Progenitor cell of endocrine pancreas (in vitro differentiated cells): ENCODE measurements at places on chromosomes 4 and X.

- no peaks in the 10 kb centered on the region for H3K27me3 ChIP-seq
- no peak overlapping the region for H3K4me3 ChIP-seq
- H3K4me1 ChIP-seq, result peaks cover 7% of the 10 kb centered on the region
- no peak overlapping the region for H3K27ac ChIP-seq
- DNase-seq, result no peak
- H3K36me3 ChIP-seq, result no peaks in the 10 kb centered on the region
Observed at GRCh38 chr4:129248621-129249020, 152.7 kb downstream of the C4orf33 start.

DNA sequence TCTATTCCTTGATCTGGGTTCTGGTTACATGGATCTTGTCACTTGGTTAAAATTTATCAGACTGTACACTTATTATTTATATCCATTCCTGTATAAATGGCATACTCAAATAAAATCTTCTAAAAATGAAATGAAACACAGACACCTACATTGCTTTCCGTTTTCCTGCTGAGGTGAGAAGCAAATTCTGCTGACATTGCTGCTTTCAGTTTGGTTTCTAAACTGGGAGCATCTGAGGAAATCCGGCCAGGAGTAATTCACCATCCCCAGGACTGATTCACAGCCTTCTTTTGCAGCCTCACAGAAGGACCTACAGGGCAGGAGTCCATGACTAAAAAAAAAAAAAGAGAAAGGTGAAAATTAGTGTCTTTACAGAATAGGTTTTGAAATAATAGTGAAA, 93.6 kb downstream of the CORIN start:
- H3K27ac ChIP-seq, result no peak overlapping the region
- no peak for DNase-seq
- H3K27me3 ChIP-seq, result no peaks in the 10 kb centered on the region

DNA sequence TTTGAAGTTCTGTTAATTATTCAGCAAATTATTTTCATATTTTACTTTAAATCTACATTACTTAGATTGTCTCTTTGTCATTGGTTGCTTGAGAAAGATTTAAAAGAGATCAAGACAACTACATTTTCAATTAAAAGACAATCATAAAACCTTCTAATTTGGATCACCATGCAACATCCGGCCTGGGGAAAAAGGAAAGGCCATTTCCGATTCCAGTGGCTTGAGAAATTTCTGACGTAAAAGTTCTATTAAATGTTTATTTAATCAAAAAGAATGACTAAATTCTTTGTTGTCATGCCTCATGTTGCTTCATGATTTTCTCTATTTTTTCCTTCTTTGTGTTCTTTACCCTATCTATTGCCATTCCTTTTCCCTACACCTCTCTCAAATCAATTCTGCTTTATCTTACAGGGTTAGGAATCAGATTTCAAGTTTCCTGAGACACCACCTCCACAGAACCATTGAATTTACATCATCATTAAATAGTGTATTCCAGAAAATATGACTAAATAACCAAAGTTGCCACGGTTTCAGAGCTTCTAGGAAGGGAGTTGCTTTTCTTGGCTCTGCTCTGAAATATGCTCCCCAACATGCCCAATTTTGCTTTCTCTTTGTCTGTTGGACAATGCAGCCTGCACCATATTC, 124.6 kb upstream of the ACSL4 start:
- H3K27me3 ChIP-seq, result no peaks in the 10 kb centered on the region
- DNase-seq, result no peak
- peaks cover 4% of the 10 kb centered on the region for H3K36me3 ChIP-seq
- H3K4me3 ChIP-seq, result no peak overlapping the region

DNA sequence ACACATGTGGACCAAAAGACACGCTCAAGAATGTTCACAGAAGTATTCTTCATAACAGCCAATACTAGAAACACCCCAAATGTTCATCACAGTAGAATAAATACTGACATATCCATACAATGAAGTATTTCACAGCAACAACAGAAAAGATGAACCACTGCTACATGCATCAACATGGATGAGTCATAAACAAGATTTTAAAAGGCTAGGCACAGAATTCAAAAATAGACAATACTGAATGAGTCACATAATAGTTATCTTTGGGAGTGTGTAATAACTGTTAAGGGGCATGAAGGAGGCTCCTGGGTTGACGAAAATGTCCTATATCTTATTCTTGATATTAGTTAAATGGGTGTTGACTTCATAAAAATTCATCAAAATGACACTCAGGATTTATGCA, 43.5 kb downstream of the CLOCK start:
- H3K4me1 ChIP-seq, result no peaks in the 10 kb centered on the region
- H3K36me3 ChIP-seq, result peaks cover 19% of the 10 kb centered on the region
- DNase-seq, result no peak
- no peak overlapping the region for H3K4me3 ChIP-seq
- H3K27ac ChIP-seq, result no peak overlapping the region

- H3K27me3 ChIP-seq, result no peaks in the 10 kb centered on the region
- no peak overlapping the region for H3K27ac ChIP-seq
- H3K36me3 ChIP-seq, result no peaks in the 10 kb centered on the region
Observed at GRCh38 chr4:123699880-123700771, 303.5 kb downstream of the SPRY1 start.

- no peak overlapping the region for H3K27ac ChIP-seq
- H3K4me1 ChIP-seq, result no peaks in the 10 kb centered on the region
- no peak overlapping the region for H3K4me3 ChIP-seq
- H3K27me3 ChIP-seq, result no peaks in the 10 kb centered on the region
Observed at GRCh38 chr4:118729287-118730286, 44.4 kb downstream of the METTL14 start.

DNA sequence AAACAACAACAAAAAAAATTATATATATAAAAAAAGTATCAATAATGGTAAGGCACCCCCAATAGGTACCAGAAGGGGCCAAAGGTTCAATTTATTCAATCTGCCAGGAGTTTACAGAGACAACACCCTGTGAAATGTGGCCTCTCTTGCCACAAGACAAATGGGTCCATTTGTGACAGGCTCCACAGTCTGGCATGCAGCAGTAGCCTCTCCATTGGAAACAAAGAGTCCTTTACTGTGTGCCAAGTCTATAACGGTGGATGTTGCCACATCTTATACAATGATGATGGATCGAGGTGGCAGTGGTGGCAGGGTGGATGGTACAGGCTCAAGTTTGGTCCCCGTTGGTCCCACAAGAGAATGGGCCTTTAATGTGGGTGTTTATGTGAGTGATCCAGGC, 70.1 kb upstream of the SH3RF1 start:
- H3K27me3 ChIP-seq, result no peaks in the 10 kb centered on the region
- H3K27ac ChIP-seq, result no peak overlapping the region

GRCh38 chrX:49257074-49257790, 7.3 kb downstream of the FOXP3 start:
- no peak overlapping the region for H3K27ac ChIP-seq
- H3K4me3 ChIP-seq, result no peak overlapping the region
- DNase-seq, result no peak
- no peaks in the 10 kb centered on the region for H3K4me1 ChIP-seq

DNA sequence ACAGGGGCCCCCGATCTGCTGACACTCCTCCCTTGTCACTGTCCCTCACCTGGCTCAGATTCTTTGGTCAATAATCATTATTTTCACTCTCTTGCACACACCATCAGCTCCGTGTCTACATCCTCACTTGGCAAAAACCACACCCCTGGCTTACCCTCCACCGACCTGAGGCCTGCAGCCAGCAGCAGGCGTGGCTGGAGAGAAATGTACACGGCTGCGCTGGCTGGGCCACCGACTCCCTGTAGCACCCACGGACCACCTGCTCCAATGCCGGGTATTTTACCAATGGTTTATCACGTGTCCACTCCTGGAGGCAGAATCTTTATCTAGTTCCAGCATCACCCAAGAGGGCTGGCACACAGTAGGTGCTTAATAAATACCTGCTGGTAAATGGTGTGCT, 98.4 kb downstream of the WFS1 start:
- H3K27me3 ChIP-seq, result peaks cover 34% of the 10 kb centered on the region
- DNase-seq, result no peak
- peaks cover 2% of the 10 kb centered on the region for H3K4me1 ChIP-seq
- H3K27ac ChIP-seq, result no peak overlapping the region
- no peak overlapping the region for H3K4me3 ChIP-seq

DNA sequence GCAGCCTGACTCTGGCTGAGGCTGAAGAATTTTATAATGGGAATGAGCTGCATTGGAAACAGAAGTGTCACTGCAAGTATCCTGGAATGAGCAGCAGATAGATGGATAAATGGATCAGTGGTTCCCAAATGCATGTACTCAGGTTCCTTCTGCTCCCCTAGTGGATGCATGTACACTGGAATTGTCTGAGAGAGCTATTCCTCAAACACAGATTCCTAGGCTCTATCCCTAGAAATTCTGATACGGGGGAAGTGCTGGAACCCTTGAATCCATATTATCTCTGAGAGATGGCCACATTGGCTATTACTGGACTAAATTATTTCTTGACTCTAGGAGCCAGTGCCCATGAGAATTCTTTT, 64.8 kb downstream of the TMEM131L start:
- DNase-seq, result no peak
- H3K4me3 ChIP-seq, result no peak overlapping the region
- no peaks in the 10 kb centered on the region for H3K27me3 ChIP-seq
- H3K4me1 ChIP-seq, result peaks cover 11% of the 10 kb centered on the region
- no peak overlapping the region for H3K27ac ChIP-seq
- H3K36me3 ChIP-seq, result peaks cover 3% of the 10 kb centered on the region
